Ammon's horn (tissue), 1 donor: ENCODE measurements at places on chromosomes 2 and 18.

GRCh38 chr18:13026583-13027270, 35.6 kb downstream of the CEP192 start:
- no peak for DNase-seq

- no peak for DNase-seq
Measured at GRCh38 chr2:118670276-118670675, 177.2 kb downstream of the EN1 start.

- no peak for DNase-seq
Measured at GRCh38 chr2:161992531-161992930, 81.5 kb downstream of the DPP4 start.

DNA sequence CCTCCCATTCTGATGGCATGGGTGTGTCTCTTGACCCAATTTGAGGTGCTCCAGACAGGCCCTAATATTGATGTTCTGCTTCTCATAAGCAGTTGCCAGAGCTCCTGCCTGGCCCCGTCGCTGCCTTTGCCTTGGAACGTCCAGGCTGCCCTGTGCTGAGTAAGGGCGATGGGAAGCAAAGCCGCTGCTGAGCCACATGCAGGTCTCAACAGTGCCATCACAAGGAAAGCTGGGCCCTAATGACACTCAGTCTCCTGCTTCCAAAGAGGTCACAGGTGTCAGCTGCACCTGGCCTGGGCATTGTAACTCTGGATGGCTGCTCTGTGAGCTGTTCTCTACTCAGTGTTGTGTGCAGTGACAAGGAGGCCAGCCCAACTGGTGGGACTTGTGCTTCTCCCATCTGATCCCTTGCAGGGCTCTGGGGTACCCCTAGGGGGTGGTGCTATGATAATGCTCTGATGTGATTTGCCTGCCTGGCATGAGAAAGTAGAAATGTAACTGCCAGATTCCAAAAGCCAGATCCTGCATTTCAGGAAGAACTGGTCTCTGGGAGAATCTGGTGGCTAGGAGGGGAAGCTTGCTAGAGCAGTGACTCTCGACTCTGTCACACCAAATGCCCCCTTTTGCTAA, 8.7 kb downstream of the TTC39C start:
- DNase-seq, result no peak

DNA sequence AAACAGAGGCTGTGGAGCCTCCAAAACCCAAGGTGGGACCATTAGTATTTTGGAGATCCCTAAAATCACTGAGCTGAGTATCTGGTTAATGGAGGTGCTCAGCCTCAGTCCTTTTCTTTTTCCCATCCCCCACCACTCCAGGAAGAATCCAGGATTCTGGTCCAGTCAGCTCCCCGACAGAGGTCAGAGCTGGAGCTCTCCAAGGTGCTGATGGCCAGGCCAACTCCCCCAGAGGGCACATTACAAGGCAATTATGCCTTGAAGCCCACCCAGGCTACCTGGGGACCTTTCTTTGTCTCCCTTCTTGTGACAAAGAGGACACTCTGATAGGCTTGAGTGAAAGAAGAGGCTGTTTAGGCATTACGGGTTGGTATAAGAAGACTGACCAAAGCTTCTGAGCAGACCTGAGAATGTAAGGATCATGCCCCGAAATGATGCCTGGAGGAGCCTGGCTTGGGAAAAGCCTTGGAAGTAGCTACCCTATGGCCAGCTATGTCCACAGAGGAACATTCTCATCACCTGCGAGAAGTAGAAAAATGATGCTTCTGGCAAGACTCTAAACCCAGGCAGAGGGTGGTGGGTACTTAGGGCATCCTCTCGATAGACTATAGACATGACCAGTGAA, 102.5 kb upstream of the LDAH start:
- DNase-seq, result no peak

GRCh38 chr2:72271766-72272641, 124.3 kb upstream of the CYP26B1 start:
- no peak for DNase-seq

DNA sequence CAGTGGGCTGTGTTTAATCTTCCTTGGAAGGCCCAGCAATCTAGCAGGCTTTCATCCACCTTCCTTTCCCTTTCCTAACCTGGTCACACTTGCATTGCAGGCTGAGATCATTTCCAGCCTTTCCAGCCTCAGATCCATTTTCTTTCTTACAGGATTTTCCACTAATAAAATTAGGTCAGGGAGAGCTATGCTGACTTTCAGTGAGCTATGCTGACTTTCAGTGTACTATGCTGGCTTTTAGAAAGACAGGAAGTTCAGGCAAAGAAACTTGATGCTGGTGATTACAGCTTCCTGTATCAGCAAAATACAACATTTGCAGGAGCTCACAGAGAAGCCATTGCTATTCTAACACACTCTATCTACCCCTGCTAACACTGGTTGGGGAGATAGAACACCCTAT, 735.0 kb downstream of the CCDC85A start:
- DNase-seq, result no peak

- no peak for DNase-seq
Measured at GRCh38 chr18:22739789-22740188, 193.3 kb upstream of the RBBP8 start.

GRCh38 chr2:238513346-238513745, 86.6 kb downstream of the ASB1 start:
- DNase-seq, result no peak

DNA sequence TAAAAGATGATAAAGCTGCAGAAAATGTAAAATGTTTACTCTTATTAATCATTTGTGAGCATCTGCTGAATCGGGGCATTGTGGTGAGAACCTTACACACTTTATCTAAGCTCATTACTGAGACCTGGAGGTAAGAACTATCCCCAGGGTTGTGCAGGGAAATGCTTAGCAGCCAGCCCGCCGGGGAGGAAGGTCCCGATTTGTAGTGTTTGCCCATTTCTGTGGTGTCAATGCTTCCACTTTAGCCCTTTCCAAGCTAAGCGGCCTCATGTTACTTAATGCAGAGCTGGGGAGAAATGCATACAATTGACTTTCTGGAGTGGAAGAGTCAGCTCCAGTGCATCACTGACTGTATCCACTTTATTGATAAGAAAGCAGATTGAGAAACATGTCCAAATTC, 20.8 kb upstream of the KCNK3 start:
- no peak for DNase-seq

GRCh38 chr2:177282787-177283572, 18.5 kb upstream of the NFE2L2 start:
- no peak for DNase-seq

GRCh38 chr18:21682371-21683051, 22.1 kb downstream of the ABHD3 start:
- peak; percentile 60 for DNase-seq

- no peak for DNase-seq
Measured at GRCh38 chr2:37527361-37527760, 144.1 kb downstream of the CDC42EP3 start.

GRCh38 chr2:110874453-110875383, 142.3 kb downstream of the ACOXL start:
- DNase-seq, result no peak

DNA sequence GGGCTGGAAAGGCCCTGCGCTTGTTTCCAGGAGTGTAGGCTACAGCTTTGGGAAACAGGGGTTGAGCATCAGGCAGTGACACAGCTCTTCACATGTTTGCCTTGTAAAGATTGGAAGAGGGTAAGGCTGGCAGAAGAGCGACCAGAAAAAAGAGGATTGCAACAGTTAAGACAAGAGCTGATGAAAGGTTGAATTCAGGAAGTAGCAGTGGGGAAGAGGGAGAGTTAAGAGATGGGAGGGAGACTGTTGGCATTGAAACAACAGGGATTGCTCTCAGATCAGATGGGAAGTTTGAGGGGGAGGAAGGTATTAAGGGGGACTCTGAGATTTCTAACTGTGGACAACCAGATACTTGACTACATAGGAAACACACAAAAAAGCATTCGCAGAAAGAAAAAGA, 96.9 kb downstream of the CTAGE1 start:
- DNase-seq, result no peak

DNA sequence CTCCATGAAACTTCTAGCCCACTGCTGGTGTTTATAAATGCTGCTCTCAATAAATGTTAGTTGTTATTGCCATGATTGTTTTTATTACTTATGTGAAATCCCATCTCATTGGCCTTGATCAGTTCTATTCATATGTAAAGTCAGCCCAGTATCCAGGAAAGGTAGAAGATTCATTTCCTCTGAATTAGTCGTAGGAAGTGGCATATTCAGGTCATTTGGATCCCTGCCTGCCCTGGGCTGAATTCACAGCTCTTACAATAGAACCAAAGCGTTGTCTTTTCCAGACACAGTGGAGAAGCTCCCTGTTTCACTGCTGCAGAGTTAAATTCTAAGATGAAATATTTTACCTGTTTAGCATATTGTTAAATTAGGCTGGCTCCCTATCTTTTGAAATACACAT, 70.3 kb downstream of the MAIP1 start:
- DNase-seq, result no peak

DNA sequence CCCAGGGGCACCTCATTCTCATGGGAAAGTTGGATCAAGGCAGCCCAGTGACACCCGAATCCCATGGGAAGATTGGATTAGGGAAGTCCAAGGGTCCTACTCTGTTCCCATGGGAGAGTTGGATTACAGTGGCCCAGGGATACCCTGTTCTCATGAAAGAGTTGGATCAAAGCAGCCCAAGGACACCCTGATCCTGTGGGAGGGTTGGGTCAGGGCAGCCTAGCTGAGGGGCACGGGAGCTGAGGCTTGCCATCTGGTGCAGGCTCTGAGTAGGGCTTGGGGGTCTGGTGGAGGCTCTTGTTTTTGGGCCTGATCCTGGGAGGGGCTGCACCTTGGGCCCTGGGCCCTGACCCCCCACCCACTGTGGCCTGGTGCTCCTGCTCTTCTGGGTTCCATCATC, 87.1 kb downstream of the ACKR3 start:
- no peak for DNase-seq

DNA sequence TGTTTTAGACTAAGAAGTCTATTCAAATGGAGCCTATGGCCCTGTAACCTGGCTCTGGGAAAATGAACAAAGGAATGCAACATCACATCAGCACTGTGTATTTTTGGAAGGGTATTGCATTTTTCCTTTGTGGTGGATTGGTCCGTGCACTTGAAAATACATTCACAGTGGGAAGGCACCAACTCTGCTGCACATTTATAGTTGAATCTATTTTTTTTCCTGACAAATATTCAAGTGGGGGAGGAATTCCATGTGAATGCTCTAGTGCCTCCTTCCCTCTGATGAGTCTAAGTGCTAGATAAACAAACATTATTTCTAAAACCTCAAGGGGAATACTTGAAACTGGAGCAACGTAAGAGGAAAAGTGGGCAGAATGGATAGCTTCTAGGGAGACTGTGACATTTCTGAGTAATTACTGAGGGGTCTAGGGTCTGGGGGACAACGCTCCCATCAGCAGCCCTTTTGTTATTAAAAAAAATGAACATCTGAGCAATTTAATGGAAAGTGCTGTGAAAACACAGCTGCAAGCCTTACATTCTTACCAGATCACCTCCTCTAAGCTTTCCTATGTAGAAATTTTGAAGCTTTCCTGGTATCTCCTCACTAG, 208.2 kb downstream of the SLC8A1 start:
- no peak for DNase-seq

DNA sequence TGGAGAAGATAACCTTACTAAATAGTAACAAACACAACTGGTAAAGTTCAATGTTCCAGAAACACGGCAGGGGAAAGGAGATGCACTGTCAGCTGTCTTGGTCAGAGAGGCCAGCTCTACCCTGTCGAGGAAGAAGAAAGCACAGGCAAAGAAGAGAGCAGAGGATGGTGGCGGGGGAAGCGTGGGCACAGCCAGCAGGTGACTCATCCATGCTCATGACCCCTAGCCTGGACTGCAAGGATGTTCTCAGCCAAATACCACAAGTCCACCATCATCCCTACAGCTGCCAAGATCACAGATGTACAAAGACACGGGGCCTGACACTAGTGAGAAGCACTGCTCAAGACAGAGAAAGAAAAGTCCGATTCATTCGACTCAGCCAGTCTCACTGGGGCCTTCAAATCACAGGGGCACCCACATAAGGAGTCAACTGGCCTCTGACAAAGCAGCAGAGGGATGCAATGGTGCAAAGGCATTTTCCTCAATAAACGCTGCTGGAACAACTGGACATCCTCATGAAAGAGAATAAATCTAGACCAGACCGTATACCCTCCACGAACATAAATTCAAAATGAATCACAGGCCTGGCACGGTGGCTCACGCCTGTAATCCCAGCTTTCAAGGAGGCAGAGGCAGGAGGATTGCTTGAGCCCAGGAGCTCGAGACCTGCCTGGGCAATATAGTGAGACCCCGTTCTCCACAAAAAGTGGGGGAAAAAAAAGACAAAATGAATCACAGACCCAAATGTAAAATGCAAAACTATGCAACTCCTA, 5.6 kb downstream of the DTYMK start:
- no peak for DNase-seq

DNA sequence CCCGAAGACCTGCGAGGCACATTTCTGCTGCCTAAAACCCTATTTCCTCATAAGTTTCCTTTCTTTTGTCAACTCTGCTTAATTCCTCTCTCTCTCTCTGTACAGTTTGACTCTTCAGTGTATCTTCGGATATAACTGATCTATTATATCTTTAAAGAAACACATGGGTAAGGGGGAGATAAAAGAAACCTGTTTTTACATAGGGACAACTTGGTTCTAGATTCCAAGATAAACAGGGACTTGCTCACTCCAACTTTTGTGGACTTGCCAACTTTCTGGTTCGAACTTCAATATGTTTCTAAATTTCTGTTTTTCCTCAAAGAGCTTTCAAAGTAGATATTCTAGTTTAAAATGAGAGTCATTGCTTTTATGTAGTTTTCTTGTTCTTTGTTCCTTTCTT, 182.7 kb upstream of the EPC2 start:
- DNase-seq, result no peak

DNA sequence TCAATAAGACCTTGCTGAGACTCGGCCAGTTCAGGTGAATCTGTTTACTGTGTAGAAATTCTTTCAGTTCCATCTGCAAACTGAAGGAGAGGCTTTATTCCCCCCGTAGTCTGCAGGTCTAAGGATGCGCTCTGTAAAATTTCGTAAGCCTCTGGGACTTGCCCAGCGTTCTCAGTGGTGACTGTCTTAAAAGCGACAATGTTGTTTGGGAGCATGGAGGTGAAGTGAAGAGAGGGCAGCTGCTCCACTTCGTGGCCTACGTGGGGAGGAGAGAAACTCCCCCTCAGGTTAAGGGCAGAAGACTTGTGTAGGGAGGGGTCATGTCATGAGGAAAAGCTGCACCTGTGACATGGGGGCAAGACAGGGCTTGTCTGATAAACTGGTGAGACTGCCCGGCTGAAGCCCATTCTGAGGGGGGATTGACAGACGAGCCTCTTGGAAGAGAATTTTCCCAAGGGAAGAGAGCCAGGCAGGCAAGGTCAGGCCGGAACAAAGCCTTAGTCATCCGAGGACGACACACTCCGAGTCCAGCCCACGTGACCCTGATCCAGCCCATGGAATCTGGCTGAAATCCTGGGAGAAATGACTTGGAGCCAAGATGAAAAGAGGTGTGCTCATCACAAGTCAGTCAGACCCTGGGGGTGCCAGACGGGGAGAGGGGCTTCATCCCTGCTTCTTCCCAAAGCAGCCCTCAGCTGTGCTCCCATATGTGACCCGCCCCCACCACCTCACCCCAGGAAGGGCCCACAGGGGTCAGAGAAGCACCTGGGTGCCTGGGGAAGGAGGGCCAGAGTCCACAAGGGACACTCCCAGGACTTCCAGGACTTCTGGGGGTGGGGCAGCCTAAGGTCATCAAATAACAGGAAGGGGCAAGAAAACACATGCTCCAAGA, 88.5 kb upstream of the SH3BP4 start:
- peak; percentile 46 for DNase-seq
